Effector CD8-positive, alpha-beta T cell (primary cell): ENCODE measurements at places on chromosomes 7 and 10.

GRCh38 chr10:67224553-67224952 is 298.7 kb downstream of the LRRTM3 start:
- no peak for DNase-seq

DNA sequence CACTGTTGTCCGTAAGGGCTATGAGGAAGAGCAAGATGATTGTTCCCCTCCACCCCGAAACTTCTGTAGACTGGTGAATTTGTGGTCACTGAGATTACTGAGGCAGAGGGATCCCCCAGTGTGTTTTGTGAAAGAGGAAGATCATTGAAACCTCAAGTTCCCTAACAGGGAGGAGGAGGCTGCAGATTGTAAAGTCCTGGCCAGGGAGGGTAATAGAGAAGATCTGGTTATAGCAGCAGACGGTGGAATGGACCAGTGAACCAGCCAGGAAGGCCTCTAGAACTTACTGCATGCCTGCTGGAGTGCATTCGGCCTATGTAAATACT is 31.1 kb downstream of the LMTK2 start:
- no peak for DNase-seq

DNA sequence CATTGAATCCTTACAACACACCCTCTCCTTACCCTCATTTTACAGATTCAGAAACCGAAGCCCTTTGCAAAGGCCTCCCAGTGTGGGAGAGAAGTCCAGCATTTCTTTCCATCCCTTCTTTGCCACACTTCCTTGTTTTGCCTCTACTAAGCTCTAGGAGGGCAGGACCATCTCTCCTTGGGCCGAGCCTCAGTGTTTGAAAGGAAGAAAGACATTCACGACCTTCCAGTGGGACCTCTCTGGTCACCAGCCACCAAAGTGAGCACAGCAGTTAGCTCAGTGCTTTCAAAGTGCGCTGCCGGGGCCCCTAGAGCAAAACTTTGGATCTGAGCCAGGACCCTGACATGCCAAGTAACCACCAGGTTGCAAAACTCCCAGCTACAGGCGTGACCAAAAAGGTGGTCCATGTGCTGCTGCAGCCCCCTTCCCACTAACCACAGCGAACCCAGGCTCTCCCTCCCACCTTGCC is 12.4 kb downstream of the CTBP2 start:
- no peak for DNase-seq

- no peak for DNase-seq
These were observed 236.6 kb downstream of the PTPRN2 start for GRCh38 chr7:158351051-158351450.

GRCh38 chr7:123639631-123640030 is 16.0 kb upstream of the LMOD2 start:
- DNase-seq: no peak

DNA sequence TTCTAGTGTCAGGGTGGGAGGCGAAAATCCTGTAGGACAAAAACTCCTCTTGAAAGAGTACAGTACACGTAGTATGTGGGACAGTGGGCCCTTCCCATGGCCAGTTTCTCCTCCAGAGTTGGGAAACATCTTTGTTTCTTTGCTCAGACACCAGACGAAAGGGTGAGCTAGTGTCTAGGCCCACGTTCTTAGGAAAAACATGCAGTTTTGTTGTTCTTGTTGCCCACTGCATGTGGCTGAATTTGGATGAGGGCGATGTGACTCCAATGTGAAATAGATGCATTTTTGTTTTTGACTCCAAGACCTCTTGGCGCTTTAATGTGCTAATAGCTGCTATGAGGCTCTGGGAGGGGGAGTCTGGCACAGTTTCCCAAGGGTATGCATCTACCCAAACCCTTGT is 100.8 kb downstream of the ATXN7L1 start:
- DNase-seq: no peak

DNA sequence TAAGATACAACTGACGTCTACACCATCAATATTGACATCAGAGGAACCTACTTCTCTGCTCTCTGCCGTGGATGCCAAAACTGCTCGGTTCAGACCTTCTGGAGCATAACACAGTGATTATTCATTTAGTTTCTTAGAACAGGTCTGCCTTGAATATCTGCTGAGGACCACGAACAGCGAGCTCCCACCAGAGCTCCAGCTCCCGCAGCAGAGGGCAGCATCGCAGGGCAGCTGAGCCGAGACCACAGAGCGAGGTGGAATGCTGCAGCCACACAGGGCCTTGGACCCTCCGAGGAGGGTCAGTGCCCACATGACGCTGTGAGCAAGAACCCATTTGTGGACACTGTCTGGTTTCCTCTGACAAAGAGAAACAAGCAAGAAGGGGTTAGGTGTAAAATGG is 6.8 kb downstream of the VIPR2 start:
- DNase-seq: no peak

DNA sequence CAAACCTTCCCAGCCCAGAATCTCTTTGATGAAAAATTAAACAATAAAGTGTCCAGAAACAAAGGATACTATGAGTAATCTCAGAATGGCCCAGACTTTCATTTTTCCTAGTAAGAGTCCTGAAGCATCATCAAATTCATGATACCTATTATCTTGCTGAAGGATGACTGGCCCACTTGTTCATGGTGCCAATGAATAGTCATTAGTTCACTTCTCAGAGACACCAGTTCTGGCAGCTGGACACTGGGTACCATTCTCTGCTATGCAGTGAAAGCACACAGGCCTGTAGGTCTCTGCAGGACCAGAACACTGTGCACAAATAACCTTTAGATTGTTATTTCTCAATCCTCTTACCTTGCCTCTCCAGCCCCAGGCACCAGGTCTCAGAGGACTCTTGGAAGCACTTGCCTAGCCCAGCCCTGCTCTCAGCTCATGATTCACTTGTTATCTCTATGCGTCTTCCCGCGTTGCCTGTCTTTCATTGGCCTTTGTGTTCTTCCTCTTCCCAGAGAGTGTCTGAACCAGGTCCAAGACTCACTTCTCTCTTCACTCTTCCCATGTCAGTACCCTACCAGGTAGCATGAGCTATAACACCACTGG is 98.1 kb upstream of the AGBL3 start:
- DNase-seq: no peak
